ENCODE measurements at places on chromosomes 5 and 9.
A peak's percentile ranks its signal among the peaks of the same experiment; 100 is the strongest.

DNA sequence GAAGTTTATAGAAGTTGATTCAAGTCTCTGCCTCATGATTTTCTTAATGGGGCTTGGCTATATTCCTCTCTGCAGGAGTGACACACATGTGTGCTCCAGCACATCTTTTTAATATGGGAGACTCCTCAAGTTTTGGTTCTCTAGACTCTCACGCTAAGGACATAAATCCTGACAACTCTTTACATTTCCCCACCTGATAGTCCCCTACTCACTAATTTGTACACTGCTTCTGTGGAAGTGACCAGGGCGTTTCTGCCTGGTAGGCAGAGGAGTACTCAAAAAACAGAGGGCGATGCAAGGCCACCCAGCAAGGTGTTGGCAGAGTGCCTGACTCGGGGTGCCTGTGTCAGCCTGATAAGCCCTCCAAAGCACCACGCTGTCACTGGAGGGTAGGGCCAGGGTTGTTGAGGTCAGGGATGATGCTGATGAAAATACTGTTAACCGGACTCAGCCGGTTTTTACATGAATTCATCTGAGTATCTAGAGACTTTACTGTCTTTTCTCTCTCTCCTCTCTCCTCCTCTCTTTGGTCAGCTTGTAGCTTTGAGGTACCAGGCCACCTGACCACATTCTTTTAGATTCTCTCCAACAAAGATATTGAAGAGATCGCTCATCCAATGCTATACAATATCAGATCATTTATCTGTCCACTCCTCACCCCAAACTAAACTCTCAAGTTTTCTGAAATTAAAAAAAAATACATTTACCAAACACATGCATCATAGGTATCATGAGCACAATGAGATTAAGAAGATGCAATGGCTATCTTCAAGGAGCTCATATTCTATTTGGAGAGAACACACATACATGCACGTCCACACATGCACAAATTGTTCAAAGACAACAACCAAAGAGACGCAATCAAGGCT, 205.2 kb downstream of the PIK3R1 start:
- DNase-seq, result no peak

- DNase-seq, result no peak
Measured at GRCh38 chr5:111748304-111748763, 8.7 kb downstream of the NREP start.

GRCh38 chr9:93826905-93827544, 128.1 kb downstream of the BARX1 start:
- no peak for DNase-seq

- no peak for DNase-seq
Measured at GRCh38 chr5:95422838-95423237, 31.7 kb downstream of the FAM81B start.

GRCh38 chr9:126860757-126861466, 473 bp downstream of the ZBTB34 start:
- peak; percentile 41 for DNase-seq

DNA sequence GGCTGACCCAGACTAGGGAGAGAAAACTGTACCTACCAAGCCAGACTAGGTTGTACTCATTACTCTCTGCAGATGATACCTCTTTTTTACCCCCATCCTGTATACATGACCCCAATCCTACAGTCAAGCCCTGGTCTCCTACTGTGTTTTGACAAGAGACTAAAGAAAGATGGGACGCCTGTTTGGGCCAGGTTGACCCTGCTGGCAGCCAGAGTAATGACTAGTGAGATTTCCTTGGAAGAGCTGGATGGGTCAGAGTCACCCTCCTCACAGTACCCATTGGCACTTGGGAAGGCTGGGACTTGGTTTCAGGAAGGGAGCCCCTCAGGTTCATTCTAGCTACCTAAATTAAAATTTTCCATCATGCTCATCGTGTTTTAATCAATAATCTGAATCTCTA, 89.7 kb upstream of the NR4A3 start:
- peak; percentile 7 for DNase-seq

DNA sequence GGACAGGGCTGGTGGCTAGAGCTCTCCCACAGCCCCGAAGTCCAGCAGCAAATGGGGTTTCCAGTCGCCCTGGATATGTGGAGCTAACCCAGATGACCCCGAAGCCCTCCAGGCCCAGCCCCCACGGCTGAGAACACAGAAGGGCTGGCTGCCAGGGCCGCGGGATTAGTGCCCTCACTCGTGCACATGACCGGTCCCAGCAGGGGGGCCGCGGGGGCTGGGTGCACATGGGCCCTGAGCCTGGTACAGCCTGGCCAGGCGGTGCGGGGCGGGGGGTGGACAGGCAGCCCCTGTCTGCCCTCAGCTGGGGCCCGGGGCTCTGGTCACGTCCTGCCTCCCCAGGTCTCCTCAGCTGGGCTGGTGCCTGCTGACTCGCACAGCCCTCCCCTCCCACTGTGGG, 5.9 kb downstream of the SSNA1 start:
- no peak for DNase-seq

DNA sequence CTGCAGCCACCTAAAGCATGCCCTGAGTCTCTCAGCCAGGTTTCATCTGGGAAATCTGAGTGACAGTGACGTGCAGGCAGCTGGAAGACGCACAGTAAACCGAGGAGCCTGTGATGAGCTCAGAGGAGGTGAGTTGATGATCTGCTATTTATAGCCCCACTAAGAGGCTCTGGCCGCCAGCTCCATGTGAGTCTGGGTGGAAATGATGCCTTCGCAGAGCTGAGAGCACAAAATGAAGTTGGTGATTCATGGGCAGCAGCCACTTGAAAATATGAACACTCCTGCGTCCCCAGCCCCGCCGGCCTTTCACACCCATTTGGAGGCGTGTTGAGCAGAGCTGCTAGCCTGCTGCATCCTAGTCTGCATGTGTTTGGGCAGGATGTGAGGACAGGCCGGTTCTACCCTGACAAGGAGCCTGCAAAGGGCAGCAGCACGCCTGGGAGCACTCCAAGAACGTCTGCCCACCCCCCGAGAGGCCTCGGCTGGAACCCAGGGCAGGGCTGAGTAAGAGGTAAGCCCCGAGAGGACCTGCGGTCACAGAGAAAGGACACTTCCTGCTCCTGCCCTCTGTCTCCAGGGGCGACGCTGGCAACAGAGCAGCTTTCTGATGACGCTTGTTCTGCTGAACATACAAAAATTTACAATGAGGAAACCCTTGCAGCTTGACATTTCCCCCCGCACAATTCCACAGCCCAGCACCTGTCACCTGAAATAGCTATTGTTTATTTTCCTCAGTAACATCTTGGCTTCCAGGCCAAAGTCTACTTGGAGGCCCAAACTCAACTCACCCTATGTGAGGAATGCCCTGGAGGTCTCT, 25.1 kb upstream of the CDKN2AIPNL start:
- peak; percentile 34 for DNase-seq

GRCh38 chr5:159519365-159519764, 189.1 kb upstream of the IL12B start:
- DNase-seq, result no peak

- no peak for DNase-seq
Measured at GRCh38 chr9:106503759-106504158, 359.2 kb upstream of the ZNF462 start.

DNA sequence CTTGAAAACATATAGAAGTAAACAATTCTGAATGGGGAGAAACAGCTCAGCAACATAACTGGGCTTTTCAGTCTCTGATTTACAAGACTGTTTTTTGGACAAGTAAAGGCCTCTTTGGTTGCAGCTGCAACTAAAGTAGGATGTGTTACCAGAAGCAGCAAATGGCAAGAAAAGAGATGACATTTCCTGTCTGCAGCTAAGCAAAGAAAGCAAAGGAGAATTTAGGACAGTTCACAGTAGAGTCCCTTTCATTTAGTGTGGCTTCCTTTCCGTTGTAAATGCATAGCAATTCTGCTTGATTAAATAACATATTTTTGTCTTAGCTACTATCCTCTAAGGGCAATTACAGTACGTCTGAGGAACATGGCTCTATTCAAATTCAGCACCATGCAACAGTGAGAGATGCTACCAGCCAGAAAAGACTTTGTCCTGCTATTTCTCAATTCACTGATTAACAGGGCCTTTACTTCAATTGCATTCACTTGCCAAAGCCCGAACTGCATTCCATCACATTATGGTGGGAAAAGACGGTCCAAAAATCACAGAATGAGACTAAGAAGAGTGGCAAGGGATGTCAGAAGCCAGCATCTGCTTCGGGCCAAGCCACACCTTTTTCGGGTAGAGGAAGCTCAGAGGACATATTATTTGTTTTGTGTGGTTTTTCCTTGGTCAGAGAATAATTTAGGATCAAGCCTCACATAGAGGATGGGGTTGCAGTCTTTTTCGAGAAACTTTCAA, 107.7 kb downstream of the SEMA6A start:
- no peak for DNase-seq

DNA sequence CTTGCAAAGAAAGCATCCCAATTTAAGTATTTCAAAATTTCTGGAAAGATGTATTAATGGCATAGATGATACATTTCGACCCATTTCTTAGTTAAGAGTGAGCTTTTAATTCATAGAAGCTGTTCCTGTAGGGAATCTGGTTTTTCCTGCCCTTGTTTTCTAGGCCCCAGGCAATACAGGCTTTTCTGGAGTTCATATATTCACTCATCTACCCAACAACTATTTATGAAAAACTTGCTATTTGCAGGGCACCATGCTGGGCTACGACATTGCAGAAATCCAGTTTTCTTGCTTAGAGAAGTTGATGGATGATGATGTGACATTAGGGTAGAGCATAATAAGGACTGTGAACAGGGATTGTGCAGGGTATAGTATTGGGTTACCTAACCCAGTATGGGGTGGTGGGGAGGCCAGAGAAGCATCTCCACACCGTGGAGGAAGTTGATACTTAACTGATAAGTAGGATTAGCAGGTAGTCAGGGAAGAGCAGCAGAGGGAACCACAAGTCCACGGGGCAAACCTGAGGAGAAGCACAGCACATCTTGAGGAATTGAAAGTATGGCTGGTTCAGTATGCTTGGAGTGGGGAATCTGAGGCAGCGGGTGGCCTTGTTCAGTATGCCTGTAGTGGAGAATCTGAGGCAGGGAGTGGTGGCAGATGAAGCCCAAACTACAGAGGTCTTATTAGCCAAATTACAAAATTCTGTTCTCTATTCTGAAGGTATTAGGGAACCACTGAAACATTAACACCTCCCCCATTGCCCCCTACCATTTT, 247.5 kb downstream of the ARRDC3 start:
- DNase-seq, result peak; percentile 79

- DNase-seq, result no peak
Measured at GRCh38 chr9:129359916-129360536, 182.0 kb upstream of the IER5L start.

DNA sequence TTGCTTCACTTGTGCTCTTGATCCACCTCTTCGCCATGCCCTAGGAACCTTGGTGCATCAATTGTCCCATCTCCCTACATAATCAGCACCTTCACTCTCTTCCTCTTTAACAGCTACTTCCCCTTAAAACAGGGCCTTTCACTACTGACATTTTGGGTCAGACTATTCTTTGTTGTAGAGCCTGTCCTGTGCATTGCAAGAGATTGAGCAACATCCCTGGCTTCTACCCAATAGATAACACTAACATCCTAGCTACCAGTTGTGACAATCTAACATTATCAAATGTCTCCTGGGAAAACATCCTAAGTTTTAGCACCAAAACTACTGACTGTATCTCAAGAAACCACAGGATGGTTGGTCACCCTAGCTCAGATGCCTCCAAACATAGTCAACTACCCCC, 854.3 kb upstream of the DMAC1 start:
- DNase-seq, result no peak

DNA sequence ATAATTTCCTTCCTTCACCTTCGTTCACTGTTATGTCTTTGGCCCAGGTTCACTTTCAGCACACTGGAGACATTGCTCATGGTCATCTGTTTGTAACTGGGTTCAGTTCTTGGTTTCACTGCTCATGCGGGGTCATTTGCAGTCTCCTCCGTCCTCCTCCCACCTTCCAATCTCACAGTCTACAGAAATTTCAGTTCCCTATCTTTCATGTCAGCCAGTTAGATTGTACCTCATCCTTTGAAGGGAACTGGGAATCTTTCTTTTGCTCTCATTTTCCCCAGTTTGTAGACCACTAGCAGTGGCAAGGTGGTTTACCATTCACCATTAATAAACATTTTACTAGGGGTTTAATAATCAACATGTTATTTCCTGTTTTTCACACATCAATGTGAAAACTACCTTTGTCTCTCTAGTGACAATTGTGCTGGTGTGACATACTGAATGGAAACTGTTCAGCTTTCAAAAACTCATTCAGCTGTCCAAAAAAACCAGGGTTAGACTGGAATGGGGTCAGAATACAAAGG, 100.9 kb upstream of the IL6ST start:
- no peak for DNase-seq

- no peak for DNase-seq
Measured at GRCh38 chr5:111680737-111681413, 76.1 kb downstream of the NREP start.

GRCh38 chr5:130272837-130273236, 368.6 kb downstream of the CHSY3 start:
- no peak for DNase-seq

- DNase-seq, result no peak
Measured at GRCh38 chr9:87653941-87654340, 72.0 kb upstream of the CTSL start.

DNA sequence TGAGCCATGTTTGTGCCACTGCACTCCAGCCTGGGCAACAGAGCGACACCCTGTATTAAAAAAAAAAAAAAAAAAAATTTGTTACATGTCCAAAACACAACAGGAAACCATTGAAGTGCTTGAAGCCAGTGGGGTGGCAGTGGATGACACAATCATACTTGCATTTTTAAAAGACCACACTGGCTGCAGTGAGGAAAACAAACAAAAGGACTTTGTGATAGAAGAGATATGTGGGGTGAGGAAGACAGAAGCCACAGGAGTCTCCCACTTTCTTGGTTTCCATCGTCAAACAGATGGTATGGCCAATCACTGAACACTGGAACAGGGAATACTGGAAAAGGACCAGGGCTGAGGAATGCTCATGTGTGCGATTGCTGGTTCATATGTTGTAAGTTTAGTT, 20.9 kb upstream of the COMMD10 start:
- DNase-seq, result no peak

GRCh38 chr5:76166886-76167576, 83.8 kb downstream of the SV2C start:
- DNase-seq, result no peak

GRCh38 chr9:109100543-109101201, 19.1 kb downstream of the TMEM245 start:
- no peak for DNase-seq

DNA sequence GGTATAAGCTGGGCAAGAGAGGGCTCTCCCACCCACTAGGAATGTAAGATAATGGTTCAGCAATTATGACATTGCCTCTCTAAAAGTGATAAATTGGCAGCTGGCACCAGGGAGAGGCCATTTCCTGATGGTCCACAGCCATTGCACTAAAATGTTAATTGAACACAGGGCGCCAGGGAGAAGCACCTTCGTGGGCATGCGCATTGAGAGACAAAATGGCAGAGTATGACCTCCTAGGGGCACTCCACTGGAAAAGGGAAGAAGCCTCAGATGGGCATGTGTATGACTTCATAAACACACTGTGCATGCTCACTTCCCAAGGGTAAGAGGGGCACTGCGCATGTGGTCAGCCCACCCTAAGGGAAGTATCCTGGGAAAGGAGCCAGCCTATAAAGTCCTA, 419.2 kb downstream of the AGTPBP1 start:
- no peak for DNase-seq
